ENCODE measurements at places on chromosomes 5 and 9.

GRCh38 chr9:80648336-80648735, 1041.0 kb downstream of the TLE1 start:
- no peak for DNase-seq

GRCh38 chr5:76325876-76326491, 77.1 kb upstream of the IQGAP2 start:
- no peak for DNase-seq

DNA sequence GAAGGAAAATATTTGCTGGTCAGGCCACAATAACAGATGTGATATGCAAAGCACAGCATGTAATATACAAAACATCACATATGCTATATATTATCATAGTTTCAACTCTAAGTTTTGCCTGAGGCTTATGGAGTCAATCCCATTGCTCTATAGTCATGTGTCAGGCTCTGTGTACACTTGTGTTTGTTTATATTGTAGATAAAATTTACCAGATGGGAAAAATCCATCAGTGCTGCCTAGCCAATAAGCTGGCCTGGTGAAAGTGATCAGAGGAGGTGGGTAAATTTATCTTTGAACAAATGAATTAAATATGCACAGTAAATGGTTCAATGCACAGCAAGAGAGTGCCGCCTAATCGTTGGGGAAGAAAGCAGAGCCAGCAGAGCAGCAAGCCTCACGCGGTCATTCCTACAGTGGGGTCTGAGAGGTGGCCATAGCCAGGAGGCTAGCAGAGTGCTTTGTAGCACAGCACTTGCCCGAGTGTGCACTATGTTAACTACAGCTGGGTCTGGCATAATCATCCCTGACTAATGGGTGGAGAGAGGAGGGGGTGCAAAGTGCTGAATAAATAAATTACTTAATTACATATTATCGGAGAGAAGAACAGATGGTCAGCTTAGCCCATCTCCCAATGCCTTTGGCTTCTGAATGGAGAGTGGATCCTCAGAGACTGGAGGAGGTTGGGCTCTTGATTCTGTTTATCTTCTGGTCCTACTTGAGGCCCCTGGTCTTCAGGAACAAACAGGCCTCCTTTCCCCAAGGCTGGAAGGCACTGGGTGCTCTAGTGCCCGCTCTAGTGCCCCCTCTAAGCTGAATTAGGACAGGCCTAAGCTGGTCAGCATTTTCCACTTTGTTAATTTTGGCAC, 153.5 kb downstream of the MAT2B start:
- no peak for DNase-seq

DNA sequence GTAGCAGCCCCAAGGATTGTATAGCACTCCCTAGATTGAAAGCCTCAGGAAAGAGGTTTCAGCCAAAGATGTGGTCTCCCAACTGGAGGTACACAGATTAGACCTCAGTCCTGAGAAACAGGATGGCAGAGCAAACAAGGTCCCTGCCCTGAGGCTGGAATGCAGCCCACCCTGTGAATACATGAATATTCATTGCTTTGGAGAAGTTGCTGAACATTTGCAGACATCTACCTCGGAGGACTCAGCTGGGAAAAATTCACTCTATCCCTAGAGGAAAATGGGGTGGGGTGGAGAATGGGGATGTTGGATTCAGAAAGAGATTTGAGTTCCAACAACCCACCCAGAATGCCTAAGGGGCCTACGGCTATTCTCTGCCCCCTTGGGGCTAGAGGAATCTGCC, 129.4 kb downstream of the SLIT3 start:
- DNase-seq, result no peak

DNA sequence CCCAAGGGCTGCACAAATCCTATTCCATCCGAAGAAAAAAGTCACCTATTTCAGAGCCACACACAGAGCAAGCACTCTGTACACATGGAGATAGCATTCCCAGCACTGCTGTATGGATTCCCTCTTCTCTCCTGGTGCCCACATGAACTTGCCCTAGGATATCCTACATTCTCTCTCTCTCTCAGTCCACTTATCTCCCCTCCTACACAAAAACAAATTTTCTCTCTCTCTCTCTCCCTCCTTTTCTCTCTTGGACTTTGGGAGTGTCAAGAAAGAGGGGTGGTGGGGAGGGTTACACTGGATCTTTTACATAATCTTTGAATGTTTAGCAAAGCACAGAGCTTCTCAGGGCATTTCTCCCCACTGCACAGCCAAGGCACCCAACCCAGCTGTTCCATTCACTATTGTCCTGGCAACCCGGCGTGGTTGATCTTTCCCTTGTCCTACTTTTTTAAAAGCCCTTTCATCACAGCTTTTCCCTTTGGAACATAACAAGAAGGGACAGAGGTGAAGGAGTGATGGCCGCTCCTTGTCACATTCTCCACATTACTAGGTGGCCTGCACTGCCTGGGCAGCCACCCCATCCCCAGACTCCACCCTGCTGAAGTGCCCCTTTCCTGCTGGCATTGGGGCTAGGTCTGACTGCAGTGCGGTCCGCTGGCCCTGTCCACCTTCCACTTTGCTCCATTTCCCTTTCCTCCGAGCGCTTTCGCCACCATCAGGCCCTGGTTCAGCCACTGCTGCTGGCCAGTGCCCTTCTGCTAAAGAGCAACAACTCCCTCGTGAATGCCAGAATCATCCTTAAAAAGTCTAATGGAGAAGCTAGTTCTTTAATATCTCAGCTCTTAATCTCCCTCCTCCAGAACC, 22.2 kb upstream of the SLC1A3 start:
- DNase-seq, result no peak

- no peak for DNase-seq
These were observed 5.7 kb upstream of the PRXL2C start for GRCh38 chr9:96660692-96661248.

DNA sequence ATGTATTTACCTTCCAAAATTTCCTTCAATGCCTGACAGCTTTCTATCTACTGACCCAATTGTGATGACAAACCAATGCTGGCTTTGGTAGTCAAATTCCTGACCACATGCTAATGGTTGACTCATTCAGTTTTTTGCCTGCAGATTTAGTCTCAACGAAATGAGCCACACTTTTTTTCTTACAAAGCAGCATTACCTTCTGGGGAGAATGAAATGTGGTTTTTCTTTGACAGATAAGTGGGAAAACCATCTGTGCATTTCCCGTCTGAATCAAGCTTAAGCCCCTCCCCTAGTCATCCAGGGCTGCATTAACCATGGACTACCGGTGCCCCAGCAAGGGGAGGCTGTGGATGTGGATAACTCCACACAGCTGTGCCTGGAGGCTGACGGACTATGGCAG, 99.6 kb upstream of the TAF11L2 start:
- DNase-seq, result no peak

DNA sequence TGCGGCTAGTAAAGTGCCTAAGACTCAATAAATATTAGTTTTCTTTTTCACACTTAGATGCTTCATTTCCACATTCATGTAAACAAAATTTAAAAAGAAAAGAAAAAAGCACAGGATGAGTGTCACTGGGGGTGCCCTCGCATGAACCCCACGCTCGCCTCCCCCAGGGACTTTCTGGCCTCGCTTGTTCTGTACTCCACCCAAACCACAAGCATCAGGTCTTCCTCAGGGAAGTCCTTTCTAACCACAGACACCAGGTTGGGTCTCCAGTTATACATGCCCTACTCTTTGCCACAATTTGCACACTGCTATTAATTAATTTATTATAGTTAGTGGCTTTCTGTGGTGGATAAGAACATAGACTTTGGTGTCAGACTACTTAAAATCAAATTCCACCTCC, 92.4 kb downstream of the RORB start:
- no peak for DNase-seq

DNA sequence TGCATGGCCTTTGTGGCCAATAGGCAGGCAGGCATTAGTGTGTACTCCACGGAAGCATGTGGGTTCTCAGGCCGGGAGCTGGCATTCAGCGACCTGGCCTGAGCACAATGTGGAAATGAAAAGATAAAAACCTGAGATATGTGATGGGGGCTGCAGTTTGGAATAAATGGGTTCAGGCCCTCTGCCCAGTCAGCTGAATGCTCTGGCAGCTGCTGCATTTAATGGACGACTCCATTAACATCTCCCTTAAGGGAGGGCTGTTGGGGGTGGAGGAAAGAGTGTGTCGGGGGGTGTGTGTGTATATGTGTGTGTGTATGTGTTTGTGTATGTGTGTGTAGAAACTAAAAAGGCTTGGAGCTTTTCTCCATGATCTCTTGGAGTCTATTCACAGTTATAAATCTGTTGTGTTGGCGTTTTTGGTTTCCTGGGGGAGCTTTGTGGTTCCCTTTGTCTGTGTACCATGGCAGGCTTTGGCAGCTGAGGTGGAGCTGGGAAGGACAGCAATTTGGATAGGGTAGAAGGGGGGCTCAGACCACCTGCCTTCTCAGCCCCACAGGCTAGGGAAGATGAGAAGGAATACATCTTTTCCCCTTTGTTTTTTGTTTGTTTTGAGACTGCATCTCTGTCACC, 27.3 kb upstream of the HSPA9 start:
- no peak for DNase-seq

- no peak for DNase-seq
These were observed 101.6 kb downstream of the TRIO start for GRCh38 chr5:14244721-14245120.

DNA sequence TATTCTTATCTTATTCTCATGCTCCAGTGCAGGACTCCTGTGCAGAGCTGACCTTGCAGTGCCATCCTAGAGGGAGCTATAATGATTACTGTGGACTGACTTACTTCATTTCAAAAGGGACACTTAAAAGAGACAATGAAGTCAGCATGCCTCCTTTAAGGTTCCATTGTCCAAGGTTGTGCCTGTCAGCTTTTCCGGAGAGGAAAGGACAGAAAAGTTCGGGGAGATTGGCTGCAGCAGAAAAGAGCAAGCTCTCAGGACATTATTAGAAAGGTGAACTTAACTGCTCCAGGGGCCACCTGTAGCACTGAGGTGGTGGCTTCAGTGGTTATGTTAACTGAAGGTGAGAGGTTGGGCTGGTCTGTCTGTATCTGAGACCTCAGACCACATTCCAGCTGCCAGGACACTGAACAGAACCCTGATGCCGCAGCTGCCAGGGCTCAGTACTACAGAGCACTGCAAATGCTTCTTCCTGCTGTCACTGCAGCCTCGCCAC, 112.9 kb downstream of the ST8SIA4 start:
- no peak for DNase-seq

GRCh38 chr5:42887575-42887974, 75.9 kb upstream of the SELENOP start:
- no peak for DNase-seq

GRCh38 chr5:160269017-160269416, 39.7 kb downstream of the FABP6 start:
- DNase-seq, result no peak

DNA sequence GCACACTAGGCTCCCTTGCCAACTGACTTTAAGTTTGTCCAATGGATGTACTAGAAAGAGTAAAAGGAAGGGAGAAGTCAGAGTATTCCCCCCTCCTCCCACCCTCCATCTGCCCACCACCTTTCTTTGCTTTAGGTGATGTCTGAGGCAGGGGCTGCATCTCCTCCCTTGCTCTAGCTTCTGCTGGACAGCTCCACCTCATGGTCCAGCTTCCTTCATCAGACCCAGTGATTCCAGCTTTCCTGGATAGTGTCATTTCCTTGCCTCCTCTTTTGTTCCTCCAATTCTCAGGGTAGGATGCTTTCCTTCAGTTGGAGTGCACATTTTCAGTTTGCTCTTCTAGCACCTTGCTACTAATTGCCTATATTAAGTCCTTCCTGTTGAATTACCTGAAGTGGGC, 67.4 kb downstream of the RAD23B start:
- DNase-seq, result no peak

DNA sequence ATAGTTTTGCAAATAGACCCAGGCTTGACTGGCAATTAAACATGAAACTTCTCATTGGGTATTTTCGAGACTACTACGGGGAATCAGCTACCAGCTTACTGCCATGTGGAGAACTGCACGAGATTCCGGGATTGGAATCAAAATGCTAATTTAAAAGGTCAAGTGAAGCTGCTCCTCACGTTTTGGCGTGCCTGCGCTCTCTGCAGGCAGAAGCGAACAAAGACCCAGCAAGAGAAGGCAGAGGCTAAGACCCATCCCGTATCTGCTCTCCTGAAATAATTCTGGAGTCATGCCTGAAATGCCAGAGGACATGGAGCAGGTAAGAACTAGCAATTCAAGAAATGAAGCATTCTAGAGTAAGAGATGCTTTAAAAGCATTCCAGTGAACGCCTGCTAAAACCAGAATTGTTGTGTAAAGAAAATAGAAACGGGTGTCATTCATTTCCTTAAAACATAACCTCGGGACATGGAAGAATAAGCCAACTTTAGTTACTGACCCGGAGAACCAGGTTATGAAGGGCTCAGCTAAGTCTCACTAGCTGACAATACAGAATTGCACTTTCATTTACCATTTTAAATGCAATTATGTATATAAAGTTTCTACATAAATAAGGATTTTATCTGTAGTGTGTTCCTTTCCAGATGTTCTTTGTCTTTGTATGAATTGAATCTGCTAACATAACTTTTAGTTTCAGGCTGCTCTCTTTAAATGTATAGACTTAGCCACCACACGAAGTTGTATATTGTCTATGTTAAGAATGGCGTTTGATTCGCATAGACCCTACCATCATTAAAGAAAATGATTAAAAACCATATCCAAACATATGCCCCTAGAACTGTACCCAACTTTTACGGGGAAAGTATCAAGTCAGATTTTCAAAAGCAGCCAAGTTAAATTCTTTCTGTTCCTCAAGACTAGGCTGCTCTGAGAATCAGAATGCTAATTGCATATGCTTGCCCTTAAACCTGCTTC, 2.0 kb upstream of the MAT2B start:
- DNase-seq, result no peak

GRCh38 chr5:51159164-51159563, 224.1 kb upstream of the ISL1 start:
- DNase-seq, result no peak

DNA sequence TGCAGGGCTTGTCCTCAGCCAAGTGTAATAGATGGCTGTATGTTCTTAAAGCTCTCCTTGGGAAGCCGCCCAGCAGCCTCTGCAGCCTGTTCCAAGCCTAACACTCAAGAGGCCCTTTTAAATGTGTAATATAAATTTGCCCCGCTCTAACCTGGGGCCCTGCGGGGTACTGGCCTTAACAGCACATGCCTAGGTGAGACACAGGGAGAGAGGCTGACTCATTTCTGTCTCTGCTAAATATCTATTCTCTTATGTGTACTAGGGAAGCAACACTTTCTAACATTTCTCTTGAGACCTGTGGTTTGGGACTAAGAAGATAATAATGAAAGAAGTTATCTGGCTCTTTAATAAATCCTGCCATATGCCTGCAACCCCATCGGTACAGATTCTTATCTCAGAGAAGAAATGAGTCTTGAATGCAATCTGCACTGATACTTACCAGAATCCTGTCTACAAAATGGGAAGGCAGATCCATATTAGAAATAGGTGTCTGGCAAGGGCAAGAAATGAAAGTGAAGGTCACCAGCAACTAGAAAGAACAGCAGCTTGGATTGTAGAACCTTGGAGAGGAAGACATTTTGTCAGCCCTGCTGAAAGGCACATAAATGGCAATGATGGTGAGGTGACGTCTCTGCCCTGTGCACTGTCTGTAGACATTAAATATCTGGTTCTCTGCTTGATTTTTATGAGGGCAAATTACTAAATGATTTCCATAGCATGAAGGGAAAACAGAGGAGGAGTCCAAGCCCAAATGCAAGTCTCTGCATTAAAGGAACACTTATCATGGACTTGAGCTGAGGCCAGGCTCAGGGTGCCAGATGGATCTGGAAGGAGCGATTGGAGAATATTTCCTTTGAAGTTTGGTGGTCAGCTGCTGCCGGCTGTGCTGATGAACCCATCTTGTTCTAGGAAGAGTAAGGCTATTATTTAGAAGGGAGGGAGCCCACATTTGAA, 14.5 kb upstream of the TGFBI start:
- DNase-seq, result no peak
